ENCODE measurements at places on chromosomes 3 and 15. TPM values are rescaled to one million over a fixed set of nuclear protein-coding genes. Genes with fewer than 3 reads are reported as not detected.

The TMEM45A gene
- total RNA-seq, result 38.4 TPM

The CLRN1 gene
- total RNA-seq, result not detected

The SLC2A2 gene
- total RNA-seq, result not detected

The PIERCE2 gene
- total RNA-seq, result not detected

The ANKRD34C gene
- total RNA-seq, result not detected

The SLC9C1 gene
- 0.49 TPM for total RNA-seq

The COL7A1 gene
- total RNA-seq, result 19.6 TPM

The CHSY1 gene
- 25.6 TPM for total RNA-seq

The VPS39 gene
- 101 TPM for total RNA-seq

The BCL2A1 gene
- total RNA-seq, result 12.6 TPM

The REC114 gene
- not detected for total RNA-seq

The ERC2 gene
- not detected for total RNA-seq

The TEX55 gene
- total RNA-seq, result not detected

The NDUFB5 gene
- total RNA-seq, result 60.9 TPM

Data from uterus (tissue), 4 donors.